ENCODE measurements at places on chromosomes 12 and 14.

- DNase-seq, result no peak
Observed at GRCh38 chr14:103267226-103267910, 66.7 kb upstream of the EIF5 start.

- DNase-seq, result no peak
Observed at GRCh38 chr12:78192979-78193378, 362.3 kb downstream of the NAV3 start.

- DNase-seq, result no peak
Observed at GRCh38 chr14:99742074-99742473, 51.1 kb upstream of the EML1 start.

DNA sequence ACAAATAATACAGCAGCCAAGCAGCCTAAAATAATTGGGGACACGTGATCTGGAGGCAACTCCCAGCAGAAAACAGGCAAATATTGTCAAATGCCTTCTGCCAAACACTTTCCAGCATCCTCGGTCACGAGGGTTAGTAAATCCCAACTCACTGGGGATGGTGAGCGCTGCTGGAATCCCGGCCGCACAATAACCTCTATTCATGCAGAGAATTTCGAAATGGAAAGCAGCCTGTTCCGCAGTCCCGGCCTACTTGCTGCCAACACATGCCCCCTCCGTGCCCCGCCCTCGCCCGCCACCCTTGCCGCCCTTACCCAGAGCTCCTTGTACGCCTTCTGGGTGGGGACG, 62.2 kb downstream of the RFX4 start:
- DNase-seq, result no peak

DNA sequence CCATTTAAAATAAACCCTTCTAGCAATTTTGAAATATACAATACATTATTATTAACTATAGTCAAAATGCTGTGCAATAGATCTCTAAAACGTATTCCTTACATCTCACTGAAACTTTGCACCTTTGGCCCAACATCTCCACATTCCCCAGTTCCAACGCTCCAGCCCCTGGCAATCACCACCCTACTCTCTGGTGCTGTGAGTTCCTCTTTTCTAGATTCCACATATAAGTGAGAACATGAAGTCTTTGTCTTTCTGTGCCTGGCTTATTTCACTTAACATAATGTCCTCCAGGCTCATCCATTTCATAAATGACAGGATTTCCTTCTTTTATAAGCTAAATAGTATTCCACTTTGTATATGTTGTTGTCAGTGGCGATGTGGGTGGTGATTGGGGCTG, 194.7 kb upstream of the RTL1 start:
- DNase-seq, result no peak
